ENCODE measurements at places on chromosomes 5 and 9.

- DNase-seq, result no peak
Measured at GRCh38 chr9:78507037-78507436, 210.1 kb downstream of the PSAT1 start.

DNA sequence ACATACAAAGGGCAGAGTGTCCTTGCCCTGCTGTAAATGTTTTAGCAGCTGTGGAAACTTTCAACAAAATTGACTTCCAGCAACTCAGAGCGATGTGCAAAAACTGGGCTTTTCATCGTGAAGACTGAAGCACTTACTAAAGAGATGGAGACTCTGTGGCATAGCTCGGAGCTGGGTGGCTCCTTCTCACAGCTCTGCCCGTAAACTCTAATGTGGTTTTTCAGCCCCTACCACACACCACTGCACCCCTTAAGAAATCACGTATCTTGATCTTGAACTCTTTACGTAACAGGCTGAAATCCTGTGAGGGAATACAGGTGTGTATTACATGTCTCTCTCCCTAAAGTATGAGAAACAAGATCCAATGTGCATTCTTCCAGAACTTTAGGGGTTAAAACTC lies 124.4 kb downstream of the MEF2C start:
- DNase-seq, result no peak

DNA sequence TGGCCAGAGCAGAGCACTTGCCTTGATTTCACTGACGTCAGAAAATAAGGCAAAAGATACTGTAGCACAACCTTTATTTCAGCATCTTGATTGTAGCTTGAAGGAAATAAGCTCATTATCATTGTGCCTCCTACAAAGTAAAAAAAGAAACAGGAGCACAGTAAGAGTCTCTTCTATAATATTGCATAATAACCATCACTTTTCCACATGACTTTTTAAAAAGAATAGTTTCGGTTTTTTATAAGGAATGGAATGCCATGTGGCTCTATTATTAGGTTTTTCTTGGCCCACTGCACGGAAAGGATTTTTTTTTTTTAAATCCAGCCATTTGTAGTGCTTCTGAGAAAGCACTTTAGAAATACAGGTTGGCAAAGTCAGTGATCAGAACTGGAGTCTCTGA lies 655.3 kb downstream of the LRRC70 start:
- DNase-seq, result no peak

DNA sequence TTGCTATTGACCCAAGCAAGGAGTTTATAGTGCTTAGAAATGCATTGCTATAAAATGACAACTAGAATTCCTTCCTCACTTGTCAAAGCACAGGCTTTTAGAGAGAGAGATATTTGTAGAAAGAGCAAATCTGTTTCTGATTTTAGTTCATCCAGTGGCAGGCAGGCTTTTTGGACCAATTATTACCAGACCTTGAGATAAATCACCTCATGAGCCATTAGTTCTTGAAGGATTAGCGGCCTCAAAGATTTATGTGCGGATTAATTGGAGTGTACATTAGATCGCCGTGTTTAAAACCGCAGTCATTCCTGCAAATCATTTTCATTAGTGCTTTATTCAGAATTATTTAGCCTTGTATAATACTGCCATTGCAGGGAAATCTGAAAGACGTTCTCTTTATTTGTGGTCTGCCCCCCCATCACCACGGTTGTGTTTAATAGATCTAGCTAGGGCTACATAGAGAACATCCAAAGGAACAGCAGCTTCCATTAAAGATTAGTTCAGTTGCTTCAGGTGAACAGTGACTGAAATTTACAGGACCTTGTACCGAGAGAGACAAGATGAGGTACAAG lies 28.8 kb upstream of the TJP2 start:
- DNase-seq, result no peak

DNA sequence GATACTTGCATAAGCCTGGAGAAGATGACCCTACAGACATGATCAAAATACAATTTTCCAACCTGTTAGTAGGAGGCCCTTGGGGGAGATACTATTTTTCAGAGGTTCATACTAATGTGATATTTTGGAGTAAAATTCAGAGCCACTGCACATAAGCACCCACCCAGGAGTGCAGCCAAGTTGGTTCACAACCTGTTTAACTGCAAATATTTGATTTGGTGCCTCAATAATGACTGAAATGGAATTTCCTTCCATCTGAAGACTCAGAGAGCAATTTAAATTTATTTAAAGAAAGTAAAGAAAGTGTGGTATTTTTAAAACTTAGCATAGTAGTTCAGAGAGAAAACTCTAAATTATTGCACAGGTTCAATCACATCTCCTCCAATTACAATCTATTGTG lies 77.5 kb upstream of the FBN2 start:
- DNase-seq, result no peak

DNA sequence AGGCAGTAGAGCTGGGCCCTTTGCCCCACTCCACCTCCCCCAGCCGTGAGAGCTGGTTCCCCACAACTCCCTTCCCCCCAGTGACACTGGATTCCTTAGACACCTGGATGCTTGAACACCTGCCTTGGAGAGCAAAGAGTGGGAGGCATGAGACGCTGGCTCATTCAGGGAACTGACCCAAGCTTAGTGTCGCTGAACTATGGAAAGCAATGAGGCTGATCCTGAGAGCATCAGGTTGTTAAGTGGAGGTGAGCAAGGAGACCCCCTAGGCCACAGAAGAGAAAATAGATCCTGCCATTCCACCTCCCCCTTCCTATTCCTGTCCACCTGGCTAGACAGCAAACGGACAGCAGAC lies 2.0 kb downstream of the CCL19 start:
- peak; percentile 8 for DNase-seq

DNA sequence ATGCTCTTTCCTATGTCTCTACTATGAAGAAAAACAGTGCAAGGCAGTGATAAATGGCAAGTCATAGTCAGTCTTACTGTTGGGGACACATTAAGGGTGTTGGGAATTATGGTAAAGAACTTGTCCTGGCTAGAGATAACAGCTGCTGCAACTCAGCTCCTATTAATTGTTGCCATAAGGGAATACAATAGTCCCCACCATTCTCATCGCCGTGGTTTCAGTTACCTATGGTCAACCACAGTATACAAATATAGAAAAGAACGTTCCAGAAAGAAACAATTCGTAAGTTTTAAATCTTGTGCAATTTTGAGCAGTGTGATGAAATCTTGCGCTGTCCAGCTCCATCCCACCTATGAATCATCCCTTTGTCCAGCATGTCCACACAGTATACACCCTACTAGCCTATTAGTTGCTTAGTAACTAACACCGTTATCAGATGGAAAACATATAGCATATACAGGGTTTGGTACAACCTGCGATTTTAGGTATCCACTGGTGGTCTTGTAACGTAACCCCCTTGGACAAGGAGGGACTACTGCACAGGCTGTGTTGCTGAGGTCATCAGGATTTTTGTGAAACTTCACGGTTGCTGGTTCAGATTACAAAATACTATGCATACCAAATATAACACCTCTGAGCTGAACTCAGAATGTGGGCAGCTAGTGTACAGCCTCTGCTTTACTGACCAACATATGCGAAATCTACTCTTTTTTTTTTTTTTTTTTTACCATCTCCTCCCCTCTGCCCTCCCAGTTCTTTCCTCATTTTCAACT lies 53.5 kb downstream of the ZFR start:
- no peak for DNase-seq

DNA sequence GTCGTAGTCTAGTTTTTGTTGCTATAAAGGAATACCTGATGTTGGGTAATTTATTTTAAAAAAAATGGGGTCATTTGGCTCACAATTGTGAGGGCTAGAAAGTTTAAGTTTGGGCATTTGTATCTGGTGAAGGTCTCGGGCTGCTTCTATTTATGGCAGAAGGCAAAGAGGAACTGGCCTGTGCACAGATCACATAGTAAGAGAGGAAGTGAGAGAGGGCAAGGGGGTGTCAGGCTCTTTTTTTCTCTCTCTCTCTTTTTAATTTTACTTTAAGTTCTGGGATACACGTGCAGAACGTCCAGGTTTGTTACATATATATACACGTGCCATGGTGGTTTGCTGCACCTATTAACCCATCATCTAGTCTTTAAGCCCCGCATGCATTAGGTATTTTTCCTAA lies 453.3 kb downstream of the DIRAS2 start:
- no peak for DNase-seq

GRCh38 chr5:151775025-151775606 lies 3.4 kb downstream of the G3BP1 start:
- no peak for DNase-seq

DNA sequence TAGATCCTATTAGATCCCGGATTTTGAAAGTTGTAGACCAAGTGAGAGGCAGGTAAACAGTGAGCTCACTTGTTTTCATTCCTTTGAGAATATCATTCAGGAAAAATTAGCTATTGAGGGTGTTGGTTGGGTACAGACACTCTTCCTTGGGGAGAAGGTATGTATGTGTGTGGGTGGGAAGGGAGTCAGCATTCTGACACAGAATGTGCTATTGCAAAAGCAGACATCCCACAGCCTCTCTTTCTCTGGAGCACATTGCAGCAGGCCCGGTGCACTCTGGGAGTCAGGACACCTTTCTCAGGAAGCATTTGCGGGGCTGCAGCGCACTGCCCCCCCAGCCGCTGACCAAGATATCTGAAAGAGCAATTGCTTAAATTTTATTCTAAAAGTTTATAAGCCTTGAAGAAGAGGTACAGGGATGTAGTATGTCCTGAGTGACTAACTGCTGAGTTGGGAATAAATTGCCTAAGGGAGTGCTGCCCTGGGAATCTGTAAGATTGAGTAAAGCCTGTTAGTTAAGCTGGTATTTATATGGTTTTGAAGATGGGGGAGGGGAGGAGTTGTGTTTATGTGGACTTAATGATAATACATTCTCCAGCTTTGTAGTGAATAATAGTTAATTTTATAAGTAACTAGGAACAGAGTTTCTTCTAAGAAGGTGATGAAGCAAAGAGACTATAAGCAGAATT lies 5.2 kb downstream of the TNFAIP8 start:
- no peak for DNase-seq

DNA sequence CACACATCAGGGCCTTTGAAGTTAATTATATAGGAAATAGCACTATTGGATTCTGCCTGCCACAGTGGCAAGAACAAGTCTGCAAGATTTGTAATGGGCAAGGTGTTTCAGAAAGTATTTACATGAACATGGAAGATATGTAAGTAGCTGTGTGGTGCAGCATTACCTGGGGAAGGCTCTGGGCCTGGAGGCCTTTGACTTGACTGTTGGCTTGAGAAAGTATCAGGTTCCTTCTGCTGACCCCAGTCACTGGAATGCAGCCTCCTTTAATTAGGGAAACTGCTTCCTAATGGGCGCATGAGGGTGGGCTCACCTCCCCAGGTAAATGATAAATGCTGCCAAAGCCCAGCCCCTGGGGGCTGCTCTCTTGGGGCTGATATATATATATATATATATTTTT lies 102.7 kb downstream of the GALNT10 start:
- no peak for DNase-seq

DNA sequence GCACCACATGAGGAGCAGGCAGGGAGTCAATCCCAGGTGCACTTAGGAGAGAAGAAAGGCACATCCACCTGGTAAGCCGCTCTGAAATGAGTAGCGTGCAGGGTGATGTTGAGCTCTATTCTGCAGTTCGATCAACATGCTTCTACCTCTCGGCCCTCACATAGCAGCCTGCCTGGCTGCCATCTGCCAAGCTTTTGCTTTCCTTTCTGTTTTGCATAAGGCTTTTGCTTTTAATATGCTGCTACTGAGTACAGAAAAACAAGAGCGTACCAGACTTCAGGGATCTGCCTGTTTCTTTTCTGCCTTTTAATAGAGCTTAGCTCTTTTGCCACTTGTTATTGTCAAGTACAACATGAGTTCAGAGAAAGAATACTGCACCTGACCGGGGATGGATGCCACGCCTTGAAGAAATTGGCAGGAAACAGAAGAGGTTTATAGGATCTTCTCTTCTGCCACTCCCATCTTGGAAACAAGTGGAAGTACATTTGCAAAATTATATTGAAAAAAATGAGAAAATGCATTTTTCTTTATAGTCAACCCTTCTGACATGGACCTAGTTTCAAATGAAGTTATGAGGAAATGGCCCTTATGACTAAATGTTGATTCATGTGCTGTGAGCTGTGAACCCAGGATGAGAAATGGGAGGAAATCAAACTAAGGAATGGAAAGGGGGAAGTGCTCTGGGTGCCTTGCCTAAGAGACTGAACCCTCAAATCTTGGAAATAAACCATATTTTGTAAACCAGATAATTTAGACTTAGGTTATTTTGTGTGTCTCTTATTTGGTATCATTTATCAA lies 4.0 kb upstream of the FCHO2 start:
- DNase-seq, result no peak

GRCh38 chr9:134561427-134562145 lies 80.0 kb upstream of the COL5A1 start:
- no peak for DNase-seq

- no peak for DNase-seq
Measured at GRCh38 chr5:8633259-8633658, 764.3 kb downstream of the MTRR start.

GRCh38 chr5:133316346-133317343 lies 264.8 kb downstream of the HSPA4 start:
- DNase-seq, result no peak

DNA sequence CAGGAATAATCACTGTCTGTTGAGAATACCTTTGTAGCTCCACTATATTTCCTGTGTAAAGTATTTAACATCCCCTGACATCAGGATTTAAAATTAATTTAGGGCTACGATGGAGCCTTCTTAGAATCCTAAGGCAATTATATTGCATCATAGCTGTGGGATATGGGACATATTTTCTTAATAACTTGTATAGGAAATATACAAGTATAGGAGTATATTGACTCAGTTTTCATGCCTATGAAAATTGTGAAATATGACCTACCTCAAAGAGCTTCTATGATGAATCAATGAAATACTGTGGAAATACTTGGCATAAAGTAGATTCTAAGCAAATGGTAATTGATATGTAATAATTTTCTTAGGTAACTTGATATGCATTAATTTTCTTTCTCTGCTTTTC lies 221.0 kb upstream of the KLF4 start:
- DNase-seq, result no peak

- no peak for DNase-seq
Measured at GRCh38 chr9:116945817-116946216, 258.7 kb downstream of the TRIM32 start.

- DNase-seq, result no peak
Measured at GRCh38 chr5:8473827-8474568, 605.0 kb downstream of the MTRR start.

DNA sequence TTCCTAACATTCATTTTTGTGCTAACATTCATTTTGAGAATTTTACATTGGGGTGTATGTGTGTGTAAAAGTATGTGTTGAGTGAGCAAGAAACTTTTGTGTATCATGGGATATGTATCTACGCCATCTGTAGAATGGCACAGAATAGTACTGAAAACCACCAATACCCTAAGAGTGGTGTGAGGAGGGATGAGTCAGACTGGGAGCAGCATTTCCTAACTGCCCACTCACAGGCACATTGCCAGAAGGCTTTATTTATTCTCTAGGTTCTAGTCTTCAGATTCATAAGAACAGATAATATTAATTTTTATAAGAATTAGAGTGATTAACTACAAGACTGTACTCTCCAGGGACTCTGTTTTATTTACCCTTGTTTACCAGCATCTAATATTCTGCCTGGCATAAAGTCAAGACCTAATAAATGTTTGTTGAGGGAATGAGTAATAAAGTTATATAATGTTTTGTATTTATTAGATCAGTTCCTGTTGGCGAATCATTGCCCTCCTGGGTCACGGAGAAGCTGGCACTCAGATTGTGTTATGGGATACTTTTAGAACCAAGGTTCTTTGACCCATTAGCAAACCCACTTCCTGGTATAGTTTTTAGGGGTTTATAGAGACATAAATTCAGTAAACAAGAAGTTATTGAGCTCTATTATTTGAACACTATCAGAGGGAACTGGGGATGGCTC lies 159.1 kb upstream of the PPP2R2B start:
- DNase-seq, result no peak

GRCh38 chr5:72400950-72401349 lies 80.8 kb downstream of the PTCD2 start:
- no peak for DNase-seq

- no peak for DNase-seq
Measured at GRCh38 chr5:30343707-30344106, 849.8 kb upstream of the CDH6 start.

All from activated naive CD4-positive, alpha-beta T cell treated with anti-CD3 and anti-CD28 coated beads, Interleukin-2, amount 10 ng/mL, durations not matched to agents 7 days and 5 days (primary cell).